ENCODE measurements at places on chromosomes 2 and 18.

DNA sequence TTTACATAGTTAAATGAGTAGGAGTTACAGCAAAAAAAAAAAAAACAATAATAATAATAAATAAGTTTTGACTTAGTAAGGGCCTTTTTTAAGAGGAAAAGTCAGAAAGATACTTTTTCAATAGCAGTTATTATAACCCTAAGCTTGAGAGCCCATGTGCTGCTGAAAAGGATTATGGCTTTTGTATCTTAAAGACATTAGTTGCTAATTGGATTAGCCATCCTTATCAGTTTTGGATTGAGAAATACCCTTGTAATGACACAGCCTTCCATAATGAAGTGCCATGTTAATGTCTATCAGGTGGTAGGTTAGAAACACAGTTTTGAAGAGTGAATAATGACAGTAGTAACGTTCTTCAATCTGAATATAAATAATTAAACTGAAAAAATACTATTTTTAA, 554.0 kb downstream of the RIT2 start:
- no peak for DNase-seq

- DNase-seq, result no peak
These were observed 32.9 kb downstream of the MBP start for GRCh38 chr18:77099485-77100370.

- DNase-seq, result no peak
These were observed 23.5 kb downstream of the CHMP1B start for GRCh38 chr18:11874676-11875075.

DNA sequence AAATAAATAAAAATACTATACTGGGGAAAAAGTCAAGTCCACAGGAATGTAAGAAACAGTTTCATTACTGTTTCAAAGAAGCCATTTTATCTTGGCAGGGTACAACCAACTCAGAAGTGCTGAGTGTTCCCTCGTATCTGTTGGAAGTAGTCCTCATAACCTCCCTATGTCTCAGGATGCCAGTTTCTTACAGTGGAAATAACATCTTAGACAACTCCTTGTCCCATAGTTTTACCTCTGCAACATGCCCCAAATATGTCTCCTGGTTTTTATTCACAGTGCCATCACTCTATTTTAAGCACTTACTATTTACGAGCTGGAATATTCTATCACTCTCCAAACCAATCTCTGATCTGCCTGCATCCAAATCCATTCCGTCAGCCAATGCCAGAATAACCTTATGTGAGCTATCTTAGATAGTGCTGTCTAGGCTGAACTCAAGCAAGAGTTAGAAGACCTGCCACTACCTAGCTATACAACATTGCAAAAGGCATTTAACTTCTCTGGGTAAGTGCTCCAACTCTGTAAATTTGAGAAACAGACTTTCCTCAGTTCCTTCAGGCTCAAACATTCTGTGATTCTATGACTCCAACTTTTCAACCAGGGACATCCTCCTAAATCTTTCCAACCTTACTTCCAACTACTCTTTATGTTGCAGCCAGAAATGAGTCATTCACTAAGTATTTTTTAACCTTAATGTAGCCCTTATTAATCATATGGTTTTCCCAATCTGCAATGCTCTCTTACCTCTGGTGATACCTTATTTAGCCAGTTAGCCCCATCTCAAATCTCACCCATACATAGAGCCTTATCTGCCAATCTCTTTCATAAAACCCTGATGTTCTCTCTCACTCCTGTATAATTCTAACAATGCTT, 66.7 kb downstream of the RTN4 start:
- DNase-seq, result no peak

GRCh38 chr2:58047961-58048360, 1.4 kb downstream of the VRK2 start:
- no peak for DNase-seq

GRCh38 chr18:48376406-48376805, 32.8 kb downstream of the ZBTB7C start:
- DNase-seq, result no peak

DNA sequence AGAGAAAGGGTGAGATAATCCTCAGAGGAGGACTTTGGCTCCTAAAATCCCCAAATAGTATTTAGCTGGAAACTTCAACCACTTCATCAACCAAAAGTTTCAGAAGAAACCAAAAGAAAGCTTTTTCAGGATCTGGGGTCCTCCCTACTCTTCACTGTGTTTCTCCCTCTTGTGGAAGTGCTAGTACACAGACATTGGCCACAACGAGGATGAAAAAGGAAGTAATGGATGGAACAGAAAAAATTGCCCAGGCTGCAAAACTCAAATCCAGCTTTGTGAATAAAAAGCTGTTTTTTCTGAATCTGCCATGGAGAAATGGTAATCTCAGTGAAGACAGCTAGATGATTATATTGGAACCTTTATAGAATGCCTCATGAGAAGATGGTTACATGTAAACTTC, 4.0 kb downstream of the PID1 start:
- no peak for DNase-seq

DNA sequence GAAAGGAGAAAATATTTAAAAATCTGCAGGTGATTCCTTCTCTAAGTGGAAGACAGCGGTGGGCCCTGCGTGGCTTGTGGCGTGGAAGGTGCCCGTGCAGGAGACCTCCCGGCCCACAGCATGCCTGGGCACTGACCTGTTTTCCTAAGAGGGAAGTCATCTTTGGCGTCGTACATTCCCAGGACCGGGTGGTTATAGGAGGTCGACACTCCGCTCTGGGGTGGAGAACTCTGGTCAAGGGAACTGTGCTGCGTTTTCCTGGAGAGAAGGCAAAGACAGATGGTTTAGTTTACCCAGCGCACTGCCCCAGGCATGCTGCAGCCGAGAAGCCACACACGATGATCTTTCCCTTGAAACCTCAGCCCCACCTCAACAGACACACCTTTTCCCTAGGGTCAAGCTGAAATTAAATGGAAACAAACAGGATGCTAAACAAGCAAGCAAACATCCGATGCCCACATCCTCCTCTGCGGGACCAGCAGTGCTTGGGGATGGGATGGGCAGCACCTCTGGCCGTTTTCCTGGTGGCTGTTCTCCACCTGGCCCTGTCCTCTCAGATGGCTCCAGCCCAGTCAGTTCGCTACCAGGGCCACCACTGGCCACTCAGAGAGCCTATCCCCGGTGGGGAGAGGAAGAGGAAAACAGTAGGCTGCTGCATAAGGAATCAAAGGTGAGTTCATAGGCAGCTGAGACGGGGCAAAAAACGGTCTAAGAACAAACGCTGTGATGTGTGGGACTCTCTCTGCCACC, 244.1 kb downstream of the HDAC4 start:
- DNase-seq, result no peak

- DNase-seq, result no peak
These were observed 565.5 kb downstream of the CCDC85A start for GRCh38 chr2:56749152-56749752.

DNA sequence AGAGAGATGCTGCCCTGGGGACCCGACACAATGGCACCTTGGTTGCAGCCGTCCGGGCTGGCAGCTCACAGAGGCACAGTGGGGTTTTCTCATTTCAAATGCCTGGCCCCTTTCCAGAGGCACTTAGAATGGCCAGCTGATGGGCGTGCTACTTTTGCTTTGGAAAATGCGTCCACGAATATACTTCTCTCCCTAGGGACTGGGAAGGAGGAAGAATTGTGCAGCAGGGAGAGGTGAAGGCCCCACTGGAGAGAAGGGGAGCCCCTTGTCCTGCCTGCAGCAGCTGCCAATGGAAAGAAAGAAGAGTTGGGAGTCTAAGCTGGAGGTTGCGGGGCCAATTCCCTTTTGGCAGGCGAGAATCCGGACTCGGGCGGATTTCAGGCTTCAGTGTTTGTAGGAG, 1.1 kb upstream of the MAL start:
- DNase-seq, result no peak

- no peak for DNase-seq
These were observed 339.0 kb upstream of the MEIS1 start for GRCh38 chr2:66095820-66096345.

DNA sequence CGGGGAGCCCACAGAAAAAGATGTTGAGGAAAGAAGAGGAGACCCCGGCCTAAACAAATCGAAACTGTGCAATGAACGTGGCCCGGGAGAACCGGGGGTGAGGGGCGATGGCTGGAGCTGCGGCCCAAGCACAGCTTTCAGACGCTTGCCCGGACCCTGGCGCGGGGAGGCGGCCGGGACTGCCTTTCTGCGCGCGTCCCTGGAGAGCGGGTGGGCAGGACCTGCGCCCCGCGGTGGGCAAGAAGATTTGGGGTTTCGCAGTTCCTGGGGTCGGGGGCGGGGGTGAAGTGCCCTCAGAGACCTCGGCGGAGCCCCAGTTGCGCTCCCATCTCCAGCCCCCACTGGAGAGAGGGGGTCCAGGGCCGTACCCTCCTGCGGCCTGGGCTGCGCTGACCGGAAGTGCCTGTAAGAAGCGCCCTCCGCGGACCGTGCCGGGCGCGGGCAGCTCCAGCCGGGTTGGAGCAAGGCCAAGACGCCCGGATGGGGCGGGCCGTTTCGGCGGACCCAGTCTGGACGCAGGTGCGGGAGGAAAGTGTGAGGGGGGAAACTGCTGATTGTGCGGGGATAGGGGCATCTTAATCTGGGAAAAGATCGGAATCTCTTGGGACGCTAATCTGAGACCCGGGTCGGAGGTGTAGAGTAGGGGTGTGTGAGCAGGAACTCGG, 11.6 kb downstream of the EN1 start:
- no peak for DNase-seq

GRCh38 chr2:18172607-18173006, 294.1 kb downstream of the KCNS3 start:
- no peak for DNase-seq

- no peak for DNase-seq
These were observed 45.4 kb downstream of the RABL2A start for GRCh38 chr2:113672326-113672932.

DNA sequence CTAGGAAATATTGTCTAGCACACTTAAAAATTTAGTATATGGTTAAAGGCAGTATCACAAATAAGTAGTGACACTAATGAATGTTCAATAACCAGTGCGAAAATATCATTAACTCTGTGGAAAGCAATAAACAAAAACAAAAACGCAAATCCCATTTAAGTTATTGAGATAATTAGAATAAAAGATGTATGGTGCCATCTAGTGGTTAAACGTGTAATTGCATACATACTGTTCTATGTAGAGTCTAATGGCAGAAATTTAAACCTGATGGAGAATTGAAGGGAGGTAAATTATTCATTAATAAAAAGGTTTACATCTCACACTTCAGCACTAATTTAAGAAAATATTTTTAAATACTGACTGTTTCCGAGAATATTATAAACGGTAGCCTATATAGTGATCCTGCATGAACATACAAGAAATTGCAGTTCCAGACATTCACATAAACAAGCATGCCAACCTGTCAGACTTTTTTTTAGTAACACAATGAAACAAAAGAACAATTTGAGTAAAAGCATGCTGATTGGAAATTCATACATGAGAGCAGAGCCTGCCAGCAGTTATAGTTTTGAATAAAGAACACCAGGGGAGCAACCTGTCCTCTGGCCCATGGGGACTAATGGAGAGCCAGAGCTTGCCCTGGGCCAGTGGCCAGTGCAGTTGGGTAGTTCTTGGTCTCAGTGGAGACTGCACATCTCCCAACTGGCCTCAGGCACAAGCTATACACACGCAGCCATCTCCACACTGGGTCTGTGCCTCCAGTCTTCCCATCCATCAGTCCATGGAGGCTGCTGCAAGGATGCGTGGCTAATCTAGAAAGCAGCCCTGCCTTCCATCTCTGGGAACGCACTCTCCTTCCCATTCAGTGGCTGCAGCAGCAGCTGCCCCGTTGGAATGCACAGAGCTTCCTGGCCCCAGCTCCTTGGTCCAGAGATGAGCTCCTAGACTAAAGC, 28.0 kb downstream of the GCG start:
- no peak for DNase-seq

GRCh38 chr18:41674506-41674905, 280.5 kb upstream of the PIK3C3 start:
- no peak for DNase-seq

DNA sequence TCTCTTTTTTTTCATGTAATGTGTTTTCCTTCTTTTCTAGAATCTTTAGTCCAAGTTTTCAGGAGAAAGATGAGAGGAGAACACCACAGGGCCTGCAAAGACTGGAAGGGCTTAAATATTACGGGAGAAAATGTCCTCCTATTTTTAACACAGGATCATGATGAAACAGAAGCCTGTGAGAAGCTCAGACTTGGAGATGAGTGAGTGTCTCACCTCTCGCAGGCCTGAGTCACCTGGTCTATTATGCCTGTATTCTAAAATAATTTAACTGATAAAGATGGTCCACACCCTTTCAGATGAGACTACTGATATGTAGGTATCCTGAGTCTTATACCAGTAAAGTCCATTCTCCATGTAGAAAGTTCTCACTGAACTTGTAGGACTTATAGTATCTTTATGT, 143.2 kb downstream of the EPHA4 start:
- no peak for DNase-seq

DNA sequence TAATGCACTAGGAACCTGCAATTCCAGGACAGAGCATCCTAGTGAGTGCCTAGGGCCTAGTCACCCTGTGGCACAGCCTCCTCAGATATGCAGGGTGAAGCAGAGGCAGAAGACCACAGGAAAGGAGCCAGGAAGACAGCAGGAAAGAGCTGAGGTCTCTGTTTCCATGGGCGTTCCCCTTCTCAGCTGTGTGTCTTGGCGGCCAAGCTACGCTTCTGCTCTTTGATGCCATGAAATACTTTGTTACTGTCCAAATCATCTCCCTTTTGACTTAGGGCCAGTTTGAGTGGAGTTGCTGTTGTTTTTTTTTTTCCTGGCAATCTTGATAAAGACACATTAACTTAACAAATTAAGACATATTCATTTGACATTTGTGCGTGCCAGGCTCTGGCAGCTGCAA, 67.3 kb downstream of the APOB start:
- no peak for DNase-seq

- no peak for DNase-seq
These were observed 5.9 kb downstream of the SLC30A3 start for GRCh38 chr2:27256855-27257454.

GRCh38 chr2:29766191-29766590, 155.2 kb downstream of the ALK start:
- DNase-seq, result no peak

GRCh38 chr2:156797832-156798231, 361.7 kb downstream of the GPD2 start:
- no peak for DNase-seq

GRCh38 chr2:207632575-207633493, 7.6 kb upstream of the METTL21A start:
- DNase-seq, result no peak

GRCh38 chr2:17495590-17495989, 22.6 kb downstream of the RAD51AP2 start:
- DNase-seq, result no peak

GRCh38 chr18:500632-501405, at the start of gene COLEC12:
Gene COLEC12, minus strand, starts transcription at chr18:500701. Its CDS starts 187 bp downstream, at chr18:500514.
- no peak for DNase-seq

GRCh38 chr2:153770359-153770991, 101.2 kb upstream of the GALNT13 start:
- DNase-seq, result no peak

GRCh38 chr2:169491378-169491777, 12.1 kb downstream of the BBS5 start:
- DNase-seq, result no peak
